ENCODE measurements at places on chromosomes 6 and 20. TPM values are rescaled to one million over a fixed set of nuclear protein-coding genes. Genes with fewer than 3 reads are reported as not detected.

The HSD17B8 gene
- total RNA-seq, result 2.0 TPM

GRCh38 chr6:125950293-125950692 lies 6.3 kb upstream of the HINT3 start:
- DNase-seq, result no peak

DNA sequence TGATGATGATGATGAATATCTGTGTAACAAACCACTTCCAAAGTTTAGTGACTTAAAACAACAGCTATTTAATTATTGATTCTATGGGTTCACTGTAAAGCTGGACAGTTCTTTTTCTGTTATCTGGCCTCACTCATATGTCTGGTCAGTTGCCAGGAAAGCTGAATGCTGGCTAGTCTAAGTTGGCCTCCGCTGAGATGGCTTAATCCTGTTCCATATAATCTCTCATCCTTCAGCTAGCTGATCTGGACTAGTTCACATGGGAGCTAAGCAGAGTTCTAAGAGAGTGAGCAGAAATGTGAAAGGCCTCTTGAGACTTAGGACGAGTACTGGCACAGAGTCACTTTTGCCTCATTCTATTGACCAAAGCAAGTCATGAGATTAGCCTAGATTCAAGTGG lies 334.7 kb upstream of the FLRT3 start:
- no peak for DNase-seq

DNA sequence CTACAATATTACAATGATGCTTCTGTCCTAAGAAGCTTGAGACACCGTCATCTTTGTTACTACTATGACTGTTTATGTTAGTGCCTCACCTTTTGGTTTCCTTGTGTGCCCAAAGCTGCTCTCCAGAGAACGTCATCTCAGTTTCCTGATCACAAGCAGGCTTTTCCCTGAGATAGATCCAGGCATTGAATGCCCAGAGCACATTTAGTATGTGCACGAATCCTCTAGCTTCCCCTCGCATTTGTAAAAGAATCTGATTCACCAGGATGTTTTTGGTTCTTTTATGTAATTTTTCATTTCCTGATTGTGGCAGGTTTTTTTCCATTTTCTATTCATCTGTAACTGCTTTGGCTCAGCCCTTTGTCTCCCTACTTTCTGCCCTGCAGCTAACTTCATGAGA lies 100.2 kb upstream of the TMEM181 start:
- no peak for DNase-seq

GRCh38 chr6:128271011-128271410 lies 249.4 kb downstream of the PTPRK start:
- no peak for DNase-seq

GRCh38 chr20:44241796-44242195 lies 5.3 kb upstream of the GDAP1L1 start:
- DNase-seq, result no peak

- no peak for DNase-seq
Observed at GRCh38 chr6:42269974-42270510, 52.4 kb upstream of the MRPS10 start.

GRCh38 chr20:925516-925915 lies 9.4 kb upstream of the ANGPT4 start:
- no peak for DNase-seq

GRCh38 chr6:168394606-168395005 lies 46.4 kb upstream of the SMOC2 start:
- no peak for DNase-seq

- no peak for DNase-seq
Observed at GRCh38 chr6:169223006-169223405, 30.6 kb downstream of the THBS2 start.

GRCh38 chr6:152750694-152751093 lies at the start of gene VIP:
Gene VIP (plus strand): TSS chr6:152750797. CDS start chr6:152752178, 1,381 bp downstream.
- DNase-seq, result no peak

DNA sequence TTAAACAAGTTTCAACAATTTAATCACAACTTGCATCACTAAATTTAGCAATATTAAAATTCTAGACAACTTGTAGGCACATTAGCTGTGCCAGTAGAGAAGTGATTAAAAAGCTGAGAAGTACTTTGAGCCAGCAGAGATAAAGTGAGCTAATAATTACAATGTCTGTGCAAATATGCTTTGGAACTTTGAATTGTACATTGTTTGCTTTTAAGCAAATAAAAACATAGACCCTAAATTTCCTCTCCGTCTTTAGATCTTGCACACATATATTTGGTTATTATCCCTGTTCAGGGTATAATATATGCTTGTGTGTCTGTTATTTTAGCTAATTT lies 44.2 kb upstream of the DEFB112 start:
- DNase-seq, result no peak

DNA sequence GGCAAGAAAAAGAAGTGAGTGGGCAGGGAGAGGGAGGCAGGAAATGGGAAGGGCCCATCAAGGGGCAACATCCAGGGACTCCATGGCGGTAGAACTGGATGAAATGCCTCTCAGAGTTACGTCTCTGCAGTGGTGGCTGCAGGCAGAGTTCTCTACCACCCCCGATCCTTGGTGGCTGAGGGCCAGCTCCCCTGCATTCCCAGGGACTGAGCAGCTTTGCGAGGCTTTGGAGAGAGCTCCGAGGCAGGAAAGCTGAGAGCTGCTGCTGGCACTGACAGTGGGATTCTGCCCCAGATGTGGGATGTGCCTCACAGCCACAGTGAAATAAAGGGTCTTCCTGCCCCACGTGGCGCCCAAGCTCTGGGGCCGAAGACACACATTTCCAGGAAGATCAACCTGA lies 236.6 kb downstream of the SLC24A3 start:
- no peak for DNase-seq

GRCh38 chr6:85460921-85461797 lies 11.3 kb downstream of the NT5E start:
- no peak for DNase-seq

The OR2H1 gene
- total RNA-seq, result not detected

DNA sequence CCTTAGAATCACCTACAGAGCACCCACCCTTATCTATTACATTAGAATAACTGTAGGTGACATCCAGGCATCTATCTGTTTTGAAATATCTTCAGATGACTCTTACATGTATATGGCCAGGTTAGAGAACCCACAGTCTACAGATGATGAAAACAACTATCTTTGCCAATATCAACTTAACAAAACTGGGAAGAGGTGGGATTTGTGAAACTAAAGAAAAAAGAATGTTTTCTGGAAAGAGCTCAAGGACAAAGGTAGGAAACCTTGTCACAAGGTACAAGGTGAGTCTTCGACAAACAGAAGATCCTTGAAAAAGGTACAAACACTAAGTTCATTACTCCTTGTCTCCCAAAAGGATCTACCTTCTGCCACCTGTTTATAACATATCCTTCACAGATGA lies 47.0 kb upstream of the DST start:
- DNase-seq, result no peak

The RRAGD gene
- total RNA-seq, result 31.4 TPM

The TINAG gene
- total RNA-seq, result not detected

The VSTM2L gene
- total RNA-seq, result 7.5 TPM

DNA sequence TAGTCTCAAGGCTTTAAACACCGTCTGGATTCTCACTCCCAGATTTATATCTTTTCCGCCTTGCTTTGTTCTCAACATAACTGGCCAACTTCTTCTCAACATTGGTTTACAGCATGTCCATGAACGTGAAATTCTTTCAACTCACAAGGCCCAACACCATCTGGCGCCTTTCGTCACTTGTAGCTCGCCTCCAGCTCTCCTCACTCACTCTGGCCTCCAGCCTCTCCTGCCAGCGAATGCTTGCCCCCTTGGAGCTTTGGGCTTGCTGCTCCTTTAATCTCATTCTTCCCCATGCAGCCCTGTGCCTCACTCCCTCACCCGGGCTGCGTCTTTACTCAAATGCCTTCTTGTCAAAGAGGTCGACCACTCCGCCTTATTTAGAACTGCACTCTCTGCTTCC lies 324.5 kb downstream of the PRKN start:
- DNase-seq, result no peak

The TRIM31 gene
- total RNA-seq, result not detected

The FAM8A1 gene
- total RNA-seq, result 36.8 TPM

- DNase-seq, result no peak
Observed at GRCh38 chr6:14727494-14728395, 518.1 kb upstream of the JARID2 start.

GRCh38 chr6:148422085-148422484 lies 79.4 kb downstream of the SASH1 start:
- no peak for DNase-seq

The SYTL3 gene
- total RNA-seq, result 5.4 TPM

- no peak for DNase-seq
Observed at GRCh38 chr6:47375426-47375825, 65.7 kb upstream of the TNFRSF21 start.

DNA sequence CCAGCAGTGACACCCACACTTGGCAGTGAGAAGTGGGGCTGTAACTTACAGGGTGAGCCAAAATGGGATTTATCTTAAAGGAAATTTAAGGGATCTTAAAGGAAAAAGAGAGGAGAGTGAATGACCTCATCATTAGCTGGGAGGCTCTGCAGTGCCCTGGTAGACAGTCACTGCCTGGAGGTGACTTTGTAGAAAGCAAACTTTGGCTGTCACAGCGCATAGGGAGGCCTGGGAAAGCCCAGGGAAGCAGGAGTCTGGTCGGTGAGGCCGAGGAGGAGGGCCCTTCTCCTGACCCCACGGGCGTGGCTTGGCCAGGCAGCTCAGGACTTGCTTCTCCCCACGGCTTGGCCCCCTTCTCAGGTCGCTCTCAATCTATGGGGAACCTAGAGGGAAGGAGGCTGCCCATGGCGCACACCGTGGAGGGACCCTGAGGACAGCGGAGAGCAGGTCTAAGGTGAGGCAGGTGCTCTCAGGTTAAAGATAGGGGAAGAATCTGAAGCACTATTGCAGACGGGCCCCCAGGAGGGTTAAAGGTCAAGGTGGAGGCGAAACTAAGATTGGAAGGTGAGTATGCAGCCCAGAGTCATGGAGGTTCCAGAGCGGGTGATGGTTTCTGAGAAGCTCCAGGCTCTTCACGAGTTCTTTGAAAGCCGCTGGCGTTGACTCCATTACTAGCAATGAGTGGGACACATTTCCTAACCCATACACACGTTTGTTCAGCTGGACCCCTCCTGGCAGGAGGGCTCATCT lies 15.6 kb upstream of the RIPK1 start:
- DNase-seq, result no peak

DNA sequence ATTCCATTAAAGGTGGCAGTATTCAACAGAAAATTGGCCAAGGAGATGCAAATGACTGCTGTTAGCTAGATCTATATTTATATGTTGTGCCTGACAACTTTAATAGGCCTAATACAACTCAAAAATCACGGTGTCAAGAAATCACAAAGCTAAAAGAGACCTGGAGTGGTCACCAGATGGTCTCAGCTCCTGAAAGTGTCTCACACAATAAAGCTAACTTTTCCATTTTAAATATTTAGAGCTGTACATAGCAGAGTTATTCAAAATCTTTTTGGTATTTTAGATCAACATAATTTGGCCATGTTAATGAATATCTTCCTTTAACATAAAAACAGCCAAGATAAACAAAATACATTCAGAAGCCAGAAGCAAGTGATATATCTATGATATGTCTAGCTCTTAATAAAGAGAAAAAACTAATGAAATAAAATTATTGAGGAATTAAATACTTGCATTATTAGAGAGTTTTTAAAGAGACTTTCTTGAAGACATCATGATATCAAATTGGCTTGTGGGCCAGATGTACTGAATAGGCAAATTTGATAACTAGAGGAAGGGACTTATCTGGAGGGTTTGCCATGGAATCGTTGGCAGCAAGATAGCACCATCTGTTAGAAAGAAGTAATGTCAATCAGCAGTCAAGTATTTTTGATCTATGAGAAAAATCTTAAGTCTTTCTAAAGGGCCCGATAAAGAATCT lies 84.9 kb upstream of the SCAF8 start:
- no peak for DNase-seq

DNA sequence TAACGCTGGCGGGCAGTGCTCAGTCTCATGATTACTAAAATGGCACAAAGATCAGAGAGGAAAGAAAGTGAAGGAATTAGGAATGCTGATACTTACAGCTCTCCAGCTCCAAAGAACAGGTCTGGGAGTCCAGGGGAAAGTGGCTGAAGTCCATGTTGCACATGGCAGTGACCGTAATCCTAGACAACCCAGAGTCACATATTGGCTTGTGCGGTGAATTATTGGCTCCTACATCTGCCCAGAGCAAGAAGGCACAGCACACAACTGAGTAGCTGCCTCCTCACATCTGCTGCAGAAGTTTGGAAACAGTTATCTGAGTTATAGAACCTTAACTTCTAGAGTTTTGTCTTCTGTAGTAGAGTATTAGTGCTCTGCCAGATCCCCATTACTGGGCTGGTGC lies 47.2 kb downstream of the GABRR2 start:
- DNase-seq, result no peak

The SLC17A3 gene
- not detected for total RNA-seq

DNA sequence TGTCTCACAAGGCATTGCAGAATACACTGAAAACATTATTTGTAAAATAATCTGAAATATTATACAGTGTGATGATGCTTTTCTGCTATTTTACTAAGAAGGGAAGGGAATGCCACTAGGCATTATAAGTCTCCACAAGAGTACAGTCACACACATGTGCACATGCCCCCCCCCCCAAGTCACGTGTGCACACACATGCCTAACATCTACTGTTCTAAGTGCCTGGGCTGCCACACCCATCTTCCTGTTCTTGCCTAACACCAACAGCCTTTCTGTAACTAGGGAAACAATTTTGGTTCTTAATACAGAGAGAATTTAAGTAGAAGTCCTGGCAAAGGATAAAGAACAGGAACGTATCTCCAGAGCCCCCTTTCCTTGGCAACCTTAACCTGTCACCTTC lies 58.2 kb upstream of the BCLAF1 start:
- no peak for DNase-seq

The MLIP gene
- total RNA-seq, result 1.5 TPM

- DNase-seq, result no peak
Observed at GRCh38 chr6:165571721-165572132, 91.3 kb downstream of the PDE10A start.

DNA sequence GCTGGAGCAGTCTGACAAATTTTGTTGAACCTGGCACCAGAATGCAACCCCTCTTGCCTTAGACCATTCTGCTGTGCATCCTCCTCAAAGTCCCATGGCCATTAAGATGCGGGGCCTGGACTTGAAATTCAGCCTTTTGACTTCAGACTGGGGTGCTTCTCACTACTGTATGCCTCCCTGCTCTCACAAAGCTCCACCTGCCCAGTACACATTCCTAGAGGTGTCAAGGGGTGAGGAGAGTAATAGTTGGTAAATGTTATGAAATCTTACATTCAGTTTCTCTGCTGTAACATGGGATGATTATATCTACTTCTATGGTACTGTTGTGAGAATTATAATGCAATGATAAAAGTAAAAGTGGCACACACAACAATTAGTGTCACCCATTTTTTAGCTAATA lies 70.8 kb downstream of the TULP4 start:
- no peak for DNase-seq

The ADGB gene
- total RNA-seq, result not detected

The WFDC5 gene
- total RNA-seq, result not detected

- DNase-seq, result no peak
Observed at GRCh38 chr20:62539198-62540045, 63.6 kb upstream of the GATA5 start.

The HMGCLL1 gene
- total RNA-seq, result 1.3 TPM
